ENCODE measurements at places on chromosomes 16 and 17. TPM values are rescaled to one million over a fixed set of nuclear protein-coding genes. Genes with fewer than 3 reads are reported as not detected.

DNA sequence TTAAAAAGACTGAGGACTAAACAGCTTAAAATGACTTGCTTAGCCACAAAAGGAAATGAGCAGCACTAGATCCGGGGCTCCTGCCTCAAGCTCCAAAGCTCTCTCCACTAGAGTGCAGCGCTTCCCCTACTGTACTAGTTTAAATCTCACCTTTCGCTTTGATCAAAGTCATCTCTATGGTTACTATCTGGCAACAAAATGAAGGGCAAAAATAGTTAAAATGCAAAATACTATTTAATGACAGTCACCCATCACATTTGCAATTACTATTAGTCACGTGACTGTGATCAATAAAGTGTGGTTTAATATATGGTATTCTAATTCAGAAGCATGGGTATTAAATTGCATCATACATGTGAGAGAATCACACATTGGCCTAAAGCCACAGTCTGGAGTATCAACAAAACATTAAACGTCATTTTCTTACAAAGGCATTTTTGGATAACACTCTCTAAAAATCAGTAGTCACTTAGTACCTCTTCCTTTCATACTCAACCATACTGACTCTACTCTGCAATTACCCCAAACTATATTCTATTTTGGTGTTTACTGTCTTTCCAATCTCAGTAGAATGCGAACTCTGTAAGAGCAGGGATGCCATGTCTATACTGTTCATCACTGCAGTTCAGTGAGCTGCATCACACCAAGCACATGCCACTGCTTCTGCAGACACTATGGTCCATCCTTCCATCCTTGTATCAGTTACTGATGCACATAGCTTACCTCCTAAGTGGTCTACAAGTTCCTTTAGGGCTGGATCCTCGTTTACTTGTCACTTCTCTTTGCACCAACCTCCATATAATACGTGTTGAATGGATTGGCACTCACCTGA, 6.2 kb downstream of the PSMD12 start:
- H3K27ac ChIP-seq = peak overlapping the region; percentile 4
- H3K4me3 ChIP-seq = no peak overlapping the region
- peaks cover 24% of the 10 kb centered on the region for H3K4me1 ChIP-seq
- no peak for DNase-seq

DNA sequence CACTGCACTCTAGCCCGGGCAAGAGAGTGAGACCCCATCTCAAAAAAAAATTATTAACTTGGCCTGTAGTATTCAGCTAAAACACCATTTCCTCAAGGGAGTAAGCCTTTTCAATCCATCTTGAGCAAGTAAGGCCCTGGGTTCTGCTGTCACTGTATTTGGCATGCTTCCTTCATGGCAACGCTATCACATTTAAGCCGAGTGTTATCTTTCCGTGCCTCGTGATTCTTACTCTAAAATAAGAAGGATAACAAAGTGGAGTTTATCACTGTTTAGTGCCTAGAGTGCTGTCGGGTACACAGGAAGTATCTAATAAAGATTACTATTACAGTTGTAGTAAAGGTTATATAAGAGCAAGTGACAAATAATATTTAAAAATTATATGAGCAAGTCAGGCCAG, 8.8 kb downstream of the VPS53 start:
- H3K27me3 ChIP-seq = no peaks in the 10 kb centered on the region
- no peak for DNase-seq
- peaks cover 25% of the 10 kb centered on the region for H3K36me3 ChIP-seq
- no peaks in the 10 kb centered on the region for H3K4me1 ChIP-seq
- H3K27ac ChIP-seq = no peak overlapping the region
- no peak overlapping the region for H3K4me3 ChIP-seq

GRCh38 chr16:73202161-73202729, 154.3 kb upstream of the ZFHX3 start:
- H3K4me1 ChIP-seq = no peaks in the 10 kb centered on the region
- no peaks in the 10 kb centered on the region for H3K36me3 ChIP-seq
- no peaks in the 10 kb centered on the region for H3K27me3 ChIP-seq
- H3K4me3 ChIP-seq = no peak overlapping the region

Gene NTN3
- not detected for total RNA-seq

Gene EVPLL
- total RNA-seq = not detected

Gene EPX
- not detected for total RNA-seq

Gene NUDT21
- 85.5 TPM for total RNA-seq

Data from B cell (primary cell).